ENCODE measurements at places on chromosomes 1 and 21.

- DNase-seq: no peak
These were observed 95.5 kb downstream of the ST6GALNAC3 start for GRCh38 chr1:76170084-76170483.

GRCh38 chr1:101144671-101145448 is 92.0 kb upstream of the S1PR1 start:
- DNase-seq: no peak

- DNase-seq: peak; percentile 83
These were observed 14.9 kb upstream of the CENPS start for GRCh38 chr1:10415211-10415930.

DNA sequence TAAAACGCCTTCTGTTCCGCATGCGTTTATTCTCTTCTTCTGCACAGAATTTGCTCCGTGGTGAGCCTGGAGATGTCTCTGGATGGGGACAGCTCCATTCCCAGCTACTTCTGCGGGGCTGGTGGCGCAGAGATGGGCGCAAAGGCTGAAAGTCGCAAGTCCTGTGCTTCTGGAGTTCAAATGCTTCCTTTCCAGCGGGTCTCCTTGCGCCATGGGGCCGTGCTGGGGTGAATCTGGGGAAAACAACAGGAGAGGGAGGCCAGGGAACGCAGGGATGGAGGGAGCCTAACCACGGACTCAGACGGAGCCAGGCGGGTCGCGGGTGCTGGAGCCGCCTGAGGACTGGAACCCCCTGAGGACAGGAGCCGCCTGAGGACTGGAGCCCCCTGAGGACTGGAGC is 2.9 kb upstream of the OR2T12 start:
- no peak for DNase-seq

DNA sequence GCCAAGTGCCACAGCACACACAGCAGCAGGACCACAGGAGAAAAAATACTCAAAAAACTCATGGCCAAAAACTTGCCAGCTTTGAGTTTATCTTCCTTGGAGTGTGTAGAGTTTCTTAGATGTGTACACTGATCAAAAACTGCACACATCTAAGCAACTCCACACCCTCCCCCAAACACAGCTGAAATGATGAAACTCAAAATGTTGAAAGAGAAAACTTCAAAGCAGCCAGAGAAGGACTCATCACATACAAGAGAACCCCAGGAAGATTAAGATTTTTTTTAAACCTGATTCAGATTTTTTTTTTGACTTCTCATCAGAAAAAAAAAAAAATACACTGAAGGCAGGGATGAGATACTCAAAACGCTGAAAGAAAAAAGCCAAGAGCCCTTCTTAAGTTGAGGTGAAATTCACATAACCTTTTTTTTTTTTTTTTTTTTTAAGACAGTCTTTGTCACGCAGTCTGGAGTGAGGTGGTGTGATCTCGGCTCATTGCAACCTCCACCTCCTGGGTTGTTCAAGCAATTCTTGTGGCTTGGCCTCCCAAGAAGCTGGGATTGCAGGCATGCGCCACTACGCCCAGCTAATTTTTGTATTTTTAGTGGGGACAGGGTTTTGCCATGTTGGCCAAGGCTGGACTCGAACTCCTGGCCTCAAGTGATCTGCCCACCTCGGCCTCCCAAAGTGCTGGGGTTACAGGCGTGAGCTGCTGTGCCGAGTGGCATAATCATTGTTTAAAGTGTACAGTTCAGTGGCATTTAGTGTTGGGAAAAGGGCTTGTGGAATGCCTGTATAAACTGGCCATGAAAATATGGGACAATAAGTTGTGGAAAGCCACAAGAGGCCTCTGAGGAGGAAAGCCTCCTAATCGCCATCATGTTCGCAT is 20.9 kb upstream of the PDXK start:
- DNase-seq: peak; percentile 82

DNA sequence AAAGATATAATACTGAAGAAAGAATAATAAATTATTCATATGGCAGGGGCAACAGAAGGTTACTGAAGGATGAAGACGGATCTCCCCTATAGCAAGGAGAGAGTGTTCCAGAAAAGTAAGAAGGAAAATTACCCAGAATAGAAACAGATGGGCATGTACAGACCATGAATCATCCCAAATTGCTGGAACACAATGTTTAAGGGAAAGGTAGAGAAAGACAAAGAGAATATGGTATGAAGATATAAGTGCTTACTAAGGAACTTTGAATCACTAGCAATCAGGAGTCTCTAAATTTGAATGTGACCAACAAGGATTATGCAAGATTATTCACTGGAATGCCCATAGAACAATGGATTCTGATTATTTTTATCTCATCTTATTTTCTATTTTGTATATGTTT is 375.4 kb downstream of the COL11A1 start:
- peak; percentile 27 for DNase-seq

GRCh38 chr1:202871367-202871766 is 17.6 kb downstream of the RABIF start:
- no peak for DNase-seq

DNA sequence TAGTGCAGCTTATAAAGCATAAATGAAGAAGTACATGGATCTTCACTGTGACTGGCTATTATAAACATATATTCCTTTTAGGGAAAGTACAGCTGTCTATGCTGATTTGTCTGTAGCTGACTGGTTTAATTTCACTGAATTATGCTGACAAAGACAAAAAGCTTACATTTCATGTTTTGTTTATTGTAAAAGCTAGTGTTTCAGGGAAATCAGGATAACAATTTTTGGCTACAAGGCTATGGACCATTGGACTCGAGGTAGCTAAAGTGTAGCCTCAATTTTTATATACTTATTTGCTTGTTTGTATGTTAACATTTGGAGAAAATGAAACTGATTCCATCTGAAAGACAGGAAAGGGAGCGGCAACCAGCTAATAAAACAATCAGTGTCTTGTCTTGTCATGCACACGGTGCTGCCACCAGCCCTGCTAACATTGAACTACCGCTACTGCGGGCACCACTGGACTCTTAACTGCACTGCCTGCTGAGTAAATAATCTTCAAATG is 480.2 kb downstream of the COL11A1 start:
- no peak for DNase-seq

GRCh38 chr1:4428711-4429110 is 225.7 kb upstream of the AJAP1 start:
- no peak for DNase-seq

GRCh38 chr1:102919659-102920058 is 188.7 kb downstream of the COL11A1 start:
- DNase-seq: peak; percentile 59

DNA sequence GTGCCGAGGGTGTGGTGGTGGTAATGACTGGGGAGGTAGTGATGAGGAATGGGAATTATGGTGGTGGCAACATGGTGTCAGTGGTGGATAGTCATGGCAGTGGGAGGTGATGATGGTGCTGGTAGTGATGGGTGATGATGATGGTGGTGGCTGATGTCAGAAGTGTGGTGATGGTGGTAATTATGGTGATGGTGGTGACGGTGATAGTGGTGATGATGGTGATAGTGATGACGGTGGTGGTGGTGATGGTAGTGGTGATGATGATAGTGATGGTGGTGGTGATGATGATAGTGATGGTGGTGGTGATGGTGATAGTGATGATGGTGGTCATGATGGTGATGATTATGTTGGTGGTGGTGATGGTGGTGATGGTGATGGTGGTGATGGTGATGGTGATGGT is 162.8 kb downstream of the NPHP4 start:
- no peak for DNase-seq

DNA sequence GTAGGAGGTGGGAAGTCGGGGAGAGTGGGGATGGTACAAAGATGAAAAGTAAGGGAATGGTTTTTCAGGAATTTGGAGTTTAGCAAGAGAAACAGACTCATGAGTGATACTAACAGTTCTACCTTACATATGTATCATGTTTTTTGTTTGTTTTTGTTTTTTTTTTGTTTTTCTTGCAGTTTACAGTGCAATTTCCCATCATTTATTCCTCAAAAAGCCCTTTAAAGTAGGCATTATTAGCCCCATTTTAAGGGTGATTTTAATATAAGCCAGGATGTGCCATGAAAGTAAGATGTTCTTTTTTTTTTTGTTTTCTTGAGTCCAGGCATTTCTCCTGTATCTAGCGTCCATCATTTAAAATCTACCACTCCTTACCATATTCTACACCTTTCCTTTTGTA is 13.8 kb upstream of the TRIM45 start:
- DNase-seq: no peak

GRCh38 chr1:24735156-24735508 is 10.1 kb upstream of the CLIC4 start:
- DNase-seq: no peak

DNA sequence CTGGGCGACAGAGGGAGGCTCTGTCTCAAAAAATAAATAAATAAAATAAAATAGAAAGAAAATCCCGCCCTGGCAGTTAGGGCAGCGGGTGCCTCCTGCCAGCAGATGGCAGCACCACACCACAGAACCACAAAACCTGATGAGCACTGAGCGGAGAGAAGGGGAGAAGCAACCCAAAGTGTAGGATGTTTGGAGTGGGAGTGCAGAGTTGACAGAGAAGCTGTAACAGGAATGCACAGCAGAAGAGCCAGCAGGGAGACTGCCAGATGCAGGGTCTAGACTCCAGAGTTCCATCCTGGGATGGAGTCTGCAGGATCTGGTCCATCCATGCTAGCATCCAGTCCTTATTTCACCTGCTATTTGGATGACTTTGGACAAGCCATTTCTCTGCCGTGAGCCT is 29.7 kb upstream of the KIRREL1 start:
- DNase-seq: peak; percentile 55

DNA sequence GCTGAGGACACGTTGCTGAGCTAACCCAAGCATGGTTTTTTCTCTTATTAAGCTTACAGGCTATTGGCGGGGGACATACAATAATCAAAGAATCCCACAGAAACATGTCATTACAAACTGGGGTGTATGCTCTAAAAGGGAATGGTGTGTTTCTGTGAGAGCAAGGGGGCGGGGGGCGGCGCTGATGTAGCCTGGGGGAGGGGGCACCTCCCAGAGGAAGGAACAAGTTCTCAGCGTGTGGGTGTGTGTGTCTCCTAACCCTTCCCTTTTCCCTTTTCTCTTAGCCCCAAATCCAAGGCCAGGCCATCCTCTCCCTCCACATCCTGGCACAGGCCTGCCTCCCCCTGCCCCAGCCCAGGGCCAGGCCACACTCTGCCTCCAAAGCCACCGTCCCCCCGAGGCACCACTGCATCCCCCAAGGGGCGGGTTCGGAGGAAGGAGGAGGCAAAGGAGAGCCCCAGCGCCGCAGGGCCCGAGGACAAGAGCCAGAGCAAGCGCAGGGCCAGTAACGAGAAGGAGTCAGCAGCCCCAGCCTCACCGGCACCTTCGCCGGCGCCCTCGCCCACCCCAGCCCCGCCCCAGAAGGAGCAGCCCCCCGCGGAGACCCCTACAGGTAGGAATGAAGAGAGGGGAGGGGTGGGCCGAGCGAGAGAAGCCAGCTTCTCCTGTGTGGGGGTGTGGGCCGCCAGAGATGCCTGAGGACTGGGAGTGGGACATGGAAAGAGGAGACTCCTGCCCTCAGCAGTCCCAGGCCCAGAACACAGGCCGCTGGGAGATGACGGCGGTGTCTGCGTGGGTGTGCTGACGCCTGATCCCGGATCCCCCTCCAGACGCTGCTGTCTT is 21.9 kb downstream of the MAP7D1 start:
- DNase-seq: no peak

GRCh38 chr1:111864862-111865261 is 109.2 kb downstream of the DDX20 start:
- no peak for DNase-seq

GRCh38 chr1:202134645-202135172 is 9.8 kb downstream of the ARL8A start:
- DNase-seq: no peak

GRCh38 chr1:169321539-169321938 is 46.1 kb downstream of the NME7 start:
- DNase-seq: peak; percentile 59

DNA sequence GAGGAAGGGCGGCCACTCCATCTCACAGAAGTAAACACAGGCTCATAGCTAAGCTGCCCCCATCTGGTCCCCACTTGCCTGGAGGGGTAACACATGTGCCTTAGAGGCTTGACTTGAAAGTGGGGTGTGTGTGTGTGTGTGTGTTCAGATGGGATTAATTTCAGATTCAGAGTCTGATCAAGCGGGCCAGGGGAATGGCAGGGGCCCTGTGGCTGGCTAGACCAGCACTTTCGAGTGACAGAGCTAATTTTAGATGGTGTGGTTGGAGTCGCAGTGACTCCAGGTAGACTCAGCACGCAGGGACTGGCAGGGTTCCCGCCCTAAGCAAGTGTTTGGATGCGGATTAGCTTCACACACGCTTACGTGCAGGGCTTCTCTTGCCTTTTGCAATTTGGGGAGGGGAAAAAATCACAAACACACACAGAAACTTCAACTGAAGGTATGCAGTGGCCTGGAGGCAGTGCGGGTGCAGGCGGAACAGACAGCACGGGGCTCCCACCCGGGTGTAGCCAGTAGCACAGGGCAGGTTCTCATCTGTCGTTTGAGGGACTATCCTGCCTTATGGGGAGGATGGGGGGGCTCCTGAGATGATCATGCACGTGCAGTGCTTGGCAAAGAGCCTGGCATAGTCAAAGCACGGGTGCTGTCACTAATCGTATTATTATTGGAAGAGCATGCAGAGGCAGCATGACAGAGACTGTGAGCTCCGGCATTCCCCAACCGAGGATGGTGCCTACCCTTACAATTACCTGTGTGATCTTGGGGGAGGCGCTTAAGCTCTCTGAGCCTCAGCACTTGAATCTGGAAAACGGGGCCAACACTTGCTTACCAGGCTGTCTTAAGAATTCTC is 1.3 kb downstream of the EDN2 start:
- DNase-seq: no peak

GRCh38 chr1:156106624-156107488 is 7.7 kb upstream of the LMNA start:
- DNase-seq: no peak

- no peak for DNase-seq
These were observed 46.1 kb upstream of the DNAJC6 start for GRCh38 chr1:65263286-65263685.

GRCh38 chr21:35059742-35060141 is 10.6 kb upstream of the RUNX1 start:
- peak; percentile 52 for DNase-seq

GRCh38 chr1:95111014-95111413 is 6.1 kb upstream of the TLCD4 start:
- DNase-seq: no peak

- DNase-seq: peak; percentile 68
These were observed 556.3 kb downstream of the LTN1 start for GRCh38 chr21:28436286-28436932.

- DNase-seq: no peak
These were observed 479.0 kb downstream of the PTBP2 start for GRCh38 chr1:97200595-97200994.

GRCh38 chr1:85571828-85572227 is 8.7 kb upstream of the CCN1 start:
- DNase-seq: peak; percentile 78

- DNase-seq: peak; percentile 99
These were observed 161.6 kb upstream of the PTBP2 start for GRCh38 chr1:96559707-96560596.

Data from amniotic epithelial cell (primary cell).